Right renal pelvis (tissue), 4 donors: ENCODE measurements at places on chromosomes 16 and 17.

DNA sequence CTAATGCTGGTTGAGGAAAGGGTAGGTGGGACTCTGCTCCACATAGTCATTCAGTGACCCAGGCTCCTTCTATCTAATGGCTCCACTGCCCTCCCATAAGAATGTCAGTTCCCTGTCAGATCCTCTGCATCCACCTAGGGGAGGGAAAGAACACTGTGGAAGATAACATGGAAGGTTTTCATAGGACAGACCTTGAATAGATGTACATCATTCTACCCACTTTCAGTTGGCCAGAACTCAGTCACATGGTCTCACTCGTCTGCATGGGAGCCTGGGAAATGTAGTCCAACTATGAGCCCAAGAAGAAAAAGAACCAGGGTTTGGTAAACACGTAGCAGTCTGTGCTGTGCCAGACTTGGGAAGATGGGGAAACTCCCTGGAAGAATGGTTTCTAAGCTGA lies 27.1 kb upstream of the SCNN1B start:
- no peak for DNase-seq

DNA sequence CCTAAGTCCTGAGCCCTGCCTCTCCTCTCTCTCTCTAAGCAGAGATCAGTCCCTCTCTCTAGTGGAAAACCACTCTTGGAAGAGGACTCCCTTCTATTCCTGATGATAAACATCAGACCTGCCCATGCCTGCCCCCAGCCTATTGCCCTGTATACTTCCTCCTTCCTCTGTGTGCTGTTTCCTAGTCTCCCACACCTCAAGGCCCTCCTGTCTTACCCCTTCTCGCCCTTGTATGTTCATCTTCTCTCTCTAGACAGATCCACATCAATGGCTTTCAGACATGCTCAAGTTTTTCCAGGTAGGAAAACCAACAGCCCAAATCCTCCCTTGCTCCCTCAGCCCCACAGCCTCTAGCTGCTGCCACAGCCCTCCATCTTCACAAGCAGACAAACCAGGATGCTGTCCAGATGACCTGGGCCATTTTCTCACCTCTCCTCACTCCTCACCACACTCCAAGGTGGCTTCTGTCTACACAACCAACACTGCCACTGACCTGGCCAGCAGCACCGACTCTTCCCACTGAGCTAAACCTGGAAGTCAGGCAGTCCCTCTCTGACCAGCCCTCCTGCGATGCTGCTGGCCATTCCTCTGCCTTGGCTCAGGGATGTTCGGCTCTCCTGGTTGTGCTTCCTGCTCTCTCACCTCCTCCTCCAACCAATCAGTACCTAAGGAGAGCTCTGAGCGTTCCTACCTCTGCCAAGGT lies 36.3 kb downstream of the MARF1 start:
- no peak for DNase-seq

- DNase-seq: no peak
These were observed 34.5 kb downstream of the NACA2 start for GRCh38 chr17:61556224-61557188.

- no peak for DNase-seq
These were observed 9.0 kb downstream of the MEAK7 start for GRCh38 chr16:84495506-84495905.

- DNase-seq: no peak
These were observed 45.9 kb downstream of the MRTFB start for GRCh38 chr16:14117051-14117450.

DNA sequence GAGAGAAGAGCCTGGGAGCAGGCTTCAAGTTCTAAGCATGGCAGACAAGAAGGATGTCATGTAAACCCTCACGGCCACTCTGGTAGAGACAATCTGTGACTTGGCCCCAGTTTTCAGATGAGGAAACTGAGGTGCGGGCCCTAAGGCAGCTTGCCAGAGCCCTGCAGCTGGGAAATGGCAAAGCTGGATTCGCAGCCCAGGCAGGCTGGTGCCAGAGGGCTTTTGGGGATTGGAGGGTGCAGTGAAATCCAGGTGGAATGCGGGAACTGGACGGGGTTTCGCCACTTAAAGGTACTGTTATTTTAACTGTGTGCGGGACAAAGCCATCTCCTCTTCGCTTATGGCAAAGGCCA lies 477 bp upstream of the OSGIN1 start:
- DNase-seq: no peak
